ENCODE measurements at places on chromosomes 7 and 10.

GRCh38 chr10:88226891-88227290, 356.2 kb downstream of the RNLS start:
- no peak for DNase-seq

DNA sequence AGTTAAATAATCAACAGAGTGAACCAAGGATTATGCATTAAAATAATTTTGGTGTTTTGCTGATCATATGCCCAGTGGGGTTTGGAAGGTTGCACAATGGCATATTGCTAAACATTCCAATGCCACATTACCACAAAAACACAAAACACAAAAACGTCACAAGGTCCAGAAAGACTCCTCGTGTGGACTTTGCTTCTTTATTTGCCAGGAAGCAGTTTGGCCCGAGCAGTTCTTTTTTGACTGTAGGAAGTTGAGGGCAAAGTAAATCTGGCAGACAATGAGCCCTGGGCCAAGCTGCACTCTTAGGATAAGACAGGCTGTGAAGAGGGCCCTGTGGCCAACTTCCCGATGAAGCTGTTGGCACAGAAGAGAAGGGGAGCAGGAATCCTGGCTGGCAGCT, 39.2 kb upstream of the SLC35B4 start:
- DNase-seq = no peak

DNA sequence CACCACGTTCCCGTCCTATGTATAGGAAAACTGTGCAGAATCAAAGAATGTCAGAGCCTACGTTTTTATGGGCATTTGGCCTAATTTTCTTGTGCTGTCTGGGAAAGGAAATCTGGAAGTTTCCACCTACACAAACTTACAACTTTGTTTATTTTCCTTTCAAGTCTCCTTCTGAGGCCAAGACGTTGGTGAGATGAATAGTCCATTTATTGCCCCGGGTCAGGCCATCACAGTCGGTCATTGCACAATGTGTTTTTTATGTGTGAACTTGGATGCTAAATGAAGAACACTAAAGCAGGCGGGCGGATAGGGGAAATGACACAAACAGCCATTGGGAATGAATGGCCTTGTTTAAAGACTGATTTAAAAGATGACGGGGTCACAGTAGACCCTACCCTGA, 38.6 kb downstream of the TRIL start:
- no peak for DNase-seq

DNA sequence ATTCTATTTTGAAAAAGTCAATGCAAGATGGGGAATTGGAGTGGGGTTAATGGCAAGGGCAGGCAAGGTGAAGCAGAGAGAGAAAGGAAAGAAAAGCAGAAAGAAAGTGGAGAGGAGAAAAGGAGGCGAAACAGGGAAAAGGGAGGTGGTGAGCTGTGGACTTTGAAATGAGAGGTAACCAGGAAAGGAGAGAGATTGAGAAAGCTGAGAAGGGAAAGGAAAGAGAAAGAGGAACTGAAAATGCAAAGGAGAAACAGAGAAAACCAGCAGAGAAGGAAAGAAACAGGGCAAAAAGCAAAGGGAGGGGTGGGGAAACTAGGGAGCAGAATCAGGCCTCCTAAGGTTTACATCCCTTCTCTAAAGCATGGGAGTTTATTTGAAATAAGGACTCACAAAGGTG, 72.5 kb upstream of the TPK1 start:
- no peak for DNase-seq

DNA sequence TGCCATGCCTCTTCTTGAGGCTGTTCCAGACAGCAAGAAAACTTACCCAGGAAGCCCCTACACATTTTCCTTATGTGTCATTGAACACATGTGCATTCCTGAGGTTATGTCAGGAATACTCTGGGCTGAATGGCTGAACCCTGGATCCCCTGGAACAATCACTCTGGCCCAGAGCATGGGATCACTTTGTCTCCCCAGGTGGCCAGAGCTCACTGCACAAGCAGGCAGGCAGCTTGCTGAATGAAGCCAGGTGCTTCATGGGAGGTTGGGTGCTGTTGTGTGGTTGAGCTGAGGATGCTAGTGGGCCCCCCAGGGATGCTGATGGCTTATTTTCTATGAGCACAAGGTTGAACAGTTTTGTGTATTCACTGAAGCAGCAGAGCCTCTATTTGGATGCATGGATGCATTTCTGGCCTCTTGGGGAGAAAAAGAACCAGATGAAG, 54.7 kb upstream of the NPTX2 start:
- DNase-seq = no peak

All from GM18507 (cell line).